GM04504 (cell line): ENCODE measurements at places on chromosomes 11 and 22.

DNA sequence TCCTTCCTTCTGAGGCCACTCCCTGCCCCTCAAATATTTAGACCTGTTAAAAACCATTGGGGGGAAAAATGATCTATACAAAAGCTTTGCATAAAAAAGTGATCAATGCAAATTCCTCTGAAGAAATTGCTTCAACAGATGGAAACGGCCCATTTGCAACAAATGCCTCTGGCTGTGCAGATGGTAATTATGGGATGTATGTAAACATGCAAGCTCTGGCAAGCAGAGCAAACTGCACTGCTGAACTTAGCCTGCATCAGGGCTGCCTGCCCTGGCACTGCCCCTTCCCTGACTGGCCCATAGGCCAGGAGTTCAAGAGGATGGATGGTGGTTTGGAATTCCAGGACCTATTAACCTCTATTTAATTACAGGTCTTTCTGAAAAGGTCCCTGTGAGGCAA is 388.7 kb downstream of the MIAT start:
- no peak for DNase-seq

GRCh38 chr11:25119416-25119815 is 622.6 kb downstream of the LUZP2 start:
- no peak for DNase-seq

- DNase-seq: no peak
Measured at GRCh38 chr11:117717485-117718314, 79.3 kb downstream of the DSCAML1 start.

DNA sequence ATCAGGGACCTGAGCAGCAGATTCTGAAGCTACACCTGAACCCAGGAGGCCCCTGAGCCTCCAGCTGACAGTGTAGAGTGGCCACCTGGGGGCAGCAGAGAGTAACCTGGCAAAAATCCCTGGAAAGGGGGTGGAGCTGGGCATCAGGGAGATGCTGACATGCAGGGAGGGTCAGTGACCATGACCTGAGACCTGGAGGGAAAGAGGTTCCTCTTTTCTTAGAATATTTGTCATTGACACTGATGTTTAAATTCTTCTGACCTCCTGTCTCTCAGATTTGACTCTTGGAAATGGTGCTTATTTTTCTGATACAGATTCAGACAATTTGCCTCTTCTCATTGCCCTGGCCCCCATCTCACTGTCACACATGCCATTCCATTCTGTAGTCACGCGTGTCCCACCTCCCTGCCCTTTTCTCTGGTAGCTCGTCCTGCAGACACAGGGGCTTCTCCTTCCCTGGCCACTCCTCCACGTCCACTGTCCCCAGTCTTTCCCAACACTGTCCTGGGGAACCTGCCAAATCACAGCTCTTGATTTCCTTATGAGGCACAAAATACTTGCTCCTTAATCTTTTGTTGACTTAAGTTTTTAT is 117.2 kb upstream of the IGLL5 start:
- peak; percentile 12 for DNase-seq

GRCh38 chr11:93267383-93267782 is 63.2 kb upstream of the DEUP1 start:
- no peak for DNase-seq

- DNase-seq: no peak
Measured at GRCh38 chr22:19864538-19865106, 9.9 kb upstream of the GNB1L start.

DNA sequence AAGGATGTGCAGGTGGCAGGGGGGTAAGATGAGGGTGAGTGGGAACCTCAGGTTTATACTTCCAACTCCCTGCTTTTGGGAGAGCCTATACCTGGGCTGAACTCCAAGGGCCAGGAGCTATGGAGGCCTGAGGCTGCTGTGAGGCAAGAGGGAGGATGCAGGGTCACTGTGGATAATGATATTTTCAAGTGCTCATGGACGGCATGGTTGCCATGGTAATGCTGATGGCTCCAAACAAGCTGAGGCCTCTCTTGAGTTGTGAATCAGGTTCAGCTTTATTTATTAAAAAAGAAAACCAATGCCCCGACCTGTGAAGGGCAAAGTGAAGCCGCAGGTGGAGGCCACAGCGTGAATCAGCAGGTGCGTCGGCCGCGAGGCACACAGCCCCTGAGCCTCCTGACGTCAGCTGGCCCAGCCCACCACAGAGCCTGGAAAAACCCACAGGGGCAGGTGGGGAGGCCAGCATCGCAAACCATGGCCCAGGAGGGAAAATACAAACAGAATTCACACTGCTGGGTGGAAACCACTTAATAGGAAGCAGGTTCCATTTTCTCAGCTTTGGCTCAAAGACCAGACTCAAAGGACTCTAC is 17.4 kb upstream of the CREB3L1 start:
- no peak for DNase-seq

DNA sequence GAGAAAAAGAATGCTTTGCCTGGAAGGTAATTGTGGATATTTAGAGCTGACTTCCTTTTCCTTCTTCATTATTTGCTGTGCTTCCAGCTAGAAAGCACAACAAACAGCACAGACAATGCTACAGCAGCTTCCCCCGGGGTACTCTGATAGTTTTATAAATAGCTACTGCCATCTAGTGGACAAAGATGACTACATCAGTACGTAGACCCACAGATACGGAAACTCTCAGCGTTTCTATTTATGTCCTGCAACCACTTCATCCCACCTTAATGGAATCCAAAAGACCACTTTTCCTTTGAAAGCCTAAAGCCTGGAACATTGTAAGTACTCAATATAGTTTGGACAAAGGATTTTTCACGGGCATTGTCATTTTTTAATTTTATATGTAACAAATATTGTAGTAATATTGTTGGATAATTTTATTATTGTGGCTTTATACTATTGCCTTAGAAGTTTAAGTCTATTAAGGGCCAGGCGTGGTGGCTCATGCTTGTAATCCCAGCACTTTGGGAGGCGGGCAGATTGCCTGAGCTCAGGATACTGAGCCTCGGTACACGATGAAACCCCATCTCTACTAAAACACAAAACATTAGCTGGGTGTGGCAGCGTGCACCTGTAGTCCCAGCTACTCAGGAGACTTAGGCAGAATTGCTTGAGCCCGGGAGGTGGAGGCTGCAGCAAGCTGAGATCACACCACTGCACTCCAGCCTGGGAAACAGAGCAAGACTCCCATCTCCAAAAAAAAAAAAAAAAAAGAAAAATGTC is 7.5 kb downstream of the HSPA8 start:
- DNase-seq: peak; percentile 30

DNA sequence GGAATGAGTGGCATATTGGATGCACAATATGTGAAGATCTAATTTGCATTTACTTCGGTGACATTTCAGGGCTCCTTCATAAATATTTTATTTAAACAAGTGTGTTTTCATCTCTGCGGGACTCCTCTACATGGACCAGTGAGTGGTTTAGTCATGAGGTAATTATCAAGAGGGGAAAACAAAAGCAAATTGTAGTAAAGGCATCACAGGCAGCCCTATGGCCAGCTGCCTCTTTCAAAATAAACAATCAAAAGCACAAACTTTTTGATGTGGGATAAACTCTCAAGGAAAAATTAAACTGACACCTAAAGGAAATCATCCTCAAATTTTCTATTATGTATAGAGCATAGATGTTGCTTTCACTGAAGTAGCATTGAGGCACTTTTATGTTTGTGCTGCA is 6.0 kb downstream of the SYT9 start:
- no peak for DNase-seq

DNA sequence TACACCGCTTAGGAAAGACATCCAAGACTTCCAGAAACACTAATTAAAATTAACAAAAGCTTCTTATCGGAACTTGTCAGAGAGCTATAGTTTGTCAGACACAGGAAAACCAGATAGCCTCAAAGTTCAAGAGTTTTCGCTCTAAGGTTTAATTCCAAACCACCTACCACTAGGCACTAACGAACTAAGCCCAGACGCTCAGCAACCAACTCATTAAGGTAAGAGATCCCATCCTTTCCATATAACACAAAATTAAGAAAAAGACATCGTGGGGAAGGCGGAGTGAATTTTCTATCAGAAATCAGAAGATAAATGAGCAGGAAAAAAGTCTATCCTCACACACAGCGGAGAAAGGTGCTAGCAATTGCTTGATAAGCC is 382 bp downstream of the IMMP1L start:
- no peak for DNase-seq

DNA sequence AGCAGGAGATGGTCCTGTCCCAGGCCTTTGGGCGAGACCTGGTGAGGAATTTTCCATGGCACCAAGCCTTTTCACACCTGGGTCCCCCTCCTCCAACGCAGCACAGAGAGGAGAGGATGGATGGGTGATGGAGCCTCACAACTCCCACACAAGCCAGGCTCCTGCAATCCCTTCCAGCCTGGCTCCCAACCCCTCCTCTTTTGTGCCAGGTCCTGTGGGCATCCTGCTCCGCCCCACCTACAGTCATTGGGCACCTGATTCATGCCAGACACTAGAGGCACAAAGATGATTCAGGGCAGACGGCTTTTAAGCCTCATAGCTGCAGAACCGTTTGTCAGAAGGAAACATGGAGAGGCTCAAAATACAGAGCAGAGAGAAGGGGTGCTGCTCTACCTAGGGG is 16.1 kb upstream of the MYRF start:
- no peak for DNase-seq

DNA sequence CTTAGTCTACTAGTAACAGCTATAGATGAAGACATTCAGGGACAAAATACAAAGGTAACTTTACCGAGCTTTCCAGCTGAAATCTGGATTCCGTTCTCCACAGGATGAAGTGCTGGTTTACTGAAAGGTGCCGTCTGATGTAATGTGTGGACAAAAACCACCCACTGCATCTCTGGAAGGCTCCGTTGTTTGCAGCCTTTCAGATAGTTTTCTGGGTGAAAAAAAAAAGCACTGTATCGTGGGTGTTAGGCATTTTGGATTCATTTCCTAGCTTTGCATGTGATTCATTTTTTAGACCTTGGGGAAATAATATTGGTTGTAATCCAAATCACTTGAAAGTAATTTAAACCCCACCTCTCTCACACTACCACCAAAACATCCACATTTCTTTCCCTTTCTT is 10.4 kb downstream of the JAM3 start:
- no peak for DNase-seq

GRCh38 chr11:100592619-100593260 is 94.3 kb upstream of the ARHGAP42 start:
- no peak for DNase-seq

DNA sequence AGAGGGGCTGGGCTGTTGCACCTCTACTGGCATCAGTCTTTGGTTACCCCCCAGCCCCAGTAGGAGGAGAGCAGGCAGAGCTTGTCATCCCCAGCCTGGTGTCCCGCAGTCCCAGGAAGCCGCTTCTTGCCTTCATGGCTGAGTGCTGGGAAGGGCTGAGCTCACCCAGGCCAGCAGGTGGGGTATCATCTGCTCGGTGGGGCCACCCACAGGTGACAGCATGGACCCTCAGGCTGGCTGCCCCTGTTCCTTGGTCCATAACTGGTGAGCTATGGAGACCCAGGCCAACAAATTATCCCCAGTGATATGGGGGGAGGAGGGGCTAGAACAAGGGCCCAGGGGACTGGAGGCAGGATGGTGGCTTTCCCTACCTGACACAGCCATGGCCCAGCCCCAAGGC is 6.5 kb upstream of the RHOD start:
- no peak for DNase-seq

DNA sequence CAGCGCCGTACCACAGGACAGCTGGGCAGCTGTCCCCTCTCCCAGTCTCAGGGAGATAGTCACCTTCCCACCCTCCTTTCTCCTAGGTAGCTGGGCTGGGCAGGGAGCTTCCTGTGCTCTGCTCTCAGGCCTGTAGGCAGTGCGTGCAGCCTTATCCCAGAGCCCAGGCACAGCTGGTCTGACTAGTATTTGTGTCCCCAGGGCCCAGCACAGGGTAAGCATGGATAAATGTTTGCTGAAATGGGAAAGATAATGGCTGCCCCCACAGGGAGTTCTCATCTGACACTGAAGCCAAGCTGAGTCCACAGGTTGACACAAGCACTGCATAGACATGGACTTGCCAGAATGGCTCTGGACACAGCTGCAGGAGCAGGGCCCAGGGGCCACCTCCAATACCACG is 9.8 kb downstream of the SLC15A3 start:
- no peak for DNase-seq

DNA sequence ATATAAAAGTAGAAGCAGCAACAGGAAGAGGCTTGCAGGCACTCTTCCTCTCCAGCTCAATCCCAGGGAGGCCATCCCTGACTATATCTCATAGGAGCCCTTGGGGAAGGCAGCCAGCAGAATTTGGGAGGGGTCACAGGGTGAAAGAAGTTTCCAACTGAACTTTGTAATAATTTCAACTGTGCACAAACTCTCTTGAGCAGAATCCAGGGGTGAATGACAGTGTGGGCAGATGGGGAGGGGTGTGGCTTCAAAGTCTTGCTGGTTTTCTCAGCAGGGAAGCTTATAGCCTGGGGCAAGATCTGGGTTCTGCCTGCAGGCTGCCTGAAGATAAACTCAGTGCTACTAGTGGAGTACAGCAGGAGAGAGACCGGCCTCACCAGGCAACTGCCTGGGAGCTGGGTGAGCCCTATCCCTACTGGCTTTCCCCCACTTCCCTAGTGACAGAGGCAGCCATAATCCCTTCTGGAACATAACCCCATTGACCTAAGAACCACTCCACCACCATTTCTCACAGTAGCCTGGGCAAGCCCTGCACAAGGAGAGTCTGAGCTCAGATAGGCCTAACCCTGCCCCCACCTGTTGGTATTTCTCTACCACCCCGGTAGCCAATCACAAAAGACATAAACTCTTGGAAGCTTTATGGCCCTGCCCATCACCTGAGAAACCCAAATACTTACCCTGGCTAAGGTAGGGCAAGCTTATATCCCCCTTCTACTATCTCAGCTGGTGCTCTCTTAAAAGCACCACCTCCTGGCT is 17.8 kb upstream of the TTC12 start:
- DNase-seq: no peak

DNA sequence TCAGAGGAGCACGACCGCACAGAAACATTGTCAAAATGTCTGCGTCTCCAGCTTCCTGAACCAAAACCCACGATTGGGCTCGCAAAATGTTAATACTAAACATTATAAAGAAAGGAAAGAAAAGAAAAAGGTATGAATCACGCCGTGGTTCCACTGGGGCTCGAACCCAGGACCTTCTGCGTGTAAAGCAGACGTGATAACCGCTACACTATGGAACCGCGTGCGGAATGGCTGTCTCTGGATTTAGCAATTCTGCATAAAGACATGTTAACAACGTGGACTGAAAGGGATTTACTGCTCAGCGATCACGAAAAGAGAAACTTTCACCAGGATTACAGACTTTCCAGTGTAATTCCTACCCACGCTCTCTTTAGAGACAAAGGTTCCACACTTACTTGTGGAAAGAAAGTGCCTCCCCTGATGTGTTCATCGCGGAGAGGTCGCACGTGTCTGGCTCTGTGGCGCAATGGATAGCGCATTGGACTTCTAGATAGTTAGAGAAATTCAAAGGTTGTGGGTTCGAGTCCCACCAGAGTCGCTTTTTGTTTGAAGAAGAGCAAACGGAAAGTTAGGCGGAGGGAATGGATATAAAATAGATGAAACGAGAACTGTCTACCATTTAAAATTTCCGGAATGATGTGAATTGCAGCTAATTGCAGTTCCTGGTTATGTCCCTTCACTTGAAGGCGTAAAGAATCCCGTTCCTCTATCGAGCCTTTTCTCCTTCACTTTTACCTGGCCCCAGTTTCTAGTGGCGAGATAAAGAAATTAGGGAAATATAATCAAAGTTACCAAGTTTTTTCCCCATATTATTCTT is 39.7 kb downstream of the OR4D9 start:
- DNase-seq: peak; percentile 74

GRCh38 chr11:121018746-121019145 is 5.2 kb upstream of the TBCEL start:
- no peak for DNase-seq
